ENCODE measurements at places on chromosomes 13 and 19.

DNA sequence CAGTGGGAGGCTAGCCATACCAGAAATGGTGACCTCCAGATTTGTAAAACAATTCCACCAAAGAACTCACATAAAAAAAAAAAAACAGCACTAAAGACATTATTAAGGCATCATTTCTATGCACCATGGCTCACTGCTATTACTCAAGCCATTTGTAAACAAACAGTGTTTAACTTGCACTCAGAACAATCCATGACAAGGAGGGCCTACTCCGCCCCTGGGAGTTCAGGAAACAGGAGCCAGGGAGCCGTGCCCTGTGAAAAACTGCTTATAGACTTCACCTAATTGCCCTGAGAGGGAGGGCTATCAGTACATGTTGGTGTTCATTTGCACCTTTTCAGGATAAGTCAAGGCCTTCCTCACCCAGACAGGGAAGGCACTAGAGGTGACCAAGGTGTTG, 103.2 kb downstream of the ZNF429 start:
- DNase-seq, result no peak

GRCh38 chr19:13995017-13995728, 10.9 kb downstream of the RFX1 start:
- peak; percentile 52 for DNase-seq

GRCh38 chr13:69373747-69374425, 733.7 kb upstream of the ATXN8OS start:
- DNase-seq, result no peak

GRCh38 chr13:50576156-50576555, 267.3 kb downstream of the DLEU7 start:
- DNase-seq, result no peak

Measured in NCI-H2171 (cell line).